ENCODE measurements at places on chromosomes 5 and 9. TPM values are rescaled to one million over a fixed set of nuclear protein-coding genes. Genes with fewer than 3 reads are reported as not detected.

LRRC70 gene
- 0.23 TPM for total RNA-seq

KYAT1 gene
- 10.1 TPM for total RNA-seq

RNF180 gene
- total RNA-seq, result not detected

SOX30 gene
- 0.15 TPM for total RNA-seq

GMCL2 gene
- total RNA-seq, result not detected

NIPAL4 gene
- 1.5 TPM for total RNA-seq

MED10 gene
- 48.7 TPM for total RNA-seq

PIP5K1B gene
- 3.1 TPM for total RNA-seq

SLC25A48 gene
- total RNA-seq, result not detected

PLAC8L1 gene
- total RNA-seq, result 0.71 TPM

TRIM52 gene
- 10.4 TPM for total RNA-seq

SLC6A19 gene
- total RNA-seq, result not detected

SPEF2 gene
- 6.7 TPM for total RNA-seq

STK10 gene
- 91.2 TPM for total RNA-seq

SHOC1 gene
- not detected for total RNA-seq

PDE6A gene
- total RNA-seq, result not detected

ENHO gene
- total RNA-seq, result 0.61 TPM

CCNO gene
- 0.19 TPM for total RNA-seq

PCDHA9 gene
- not detected for total RNA-seq

C5orf58 gene
- total RNA-seq, result not detected

NMUR2 gene
- total RNA-seq, result not detected

ESM1 gene
- total RNA-seq, result not detected

WDR38 gene
- total RNA-seq, result not detected

FUBP3 gene
- 52.8 TPM for total RNA-seq

LRRC19 gene
- total RNA-seq, result not detected

PCAT7 gene
- total RNA-seq, result not detected

BAAT gene
- not detected for total RNA-seq

SOHLH1 gene
- total RNA-seq, result not detected

AFAP1L1 gene
- 0.08 TPM for total RNA-seq

BTNL9 gene
- total RNA-seq, result not detected

SNAPC3 gene
- 23.1 TPM for total RNA-seq

OGN gene
- not detected for total RNA-seq

RANBP17 gene
- total RNA-seq, result not detected

APBA1 gene
- 0.08 TPM for total RNA-seq

BSPRY gene
- 6.1 TPM for total RNA-seq

MYO10 gene
- total RNA-seq, result not detected

IFNA7 gene
- not detected for total RNA-seq

ARPC5L gene
- 121 TPM for total RNA-seq

WHRN gene
- 9.9 TPM for total RNA-seq

GZMA gene
- 18.3 TPM for total RNA-seq

PCDHA4 gene
- not detected for total RNA-seq

HSD17B3 gene
- not detected for total RNA-seq

NTNG2 gene
- 1.2 TPM for total RNA-seq

IL5 gene
- 18.7 TPM for total RNA-seq

CATSPER3 gene
- total RNA-seq, result 0.17 TPM

PCDHB12 gene
- not detected for total RNA-seq

GRXCR2 gene
- total RNA-seq, result not detected

FCN1 gene
- not detected for total RNA-seq

FOXD1 gene
- total RNA-seq, result 0.46 TPM

HMMR gene
- 55.4 TPM for total RNA-seq

TMCO6 gene
- total RNA-seq, result 35.3 TPM

CLTA gene
- total RNA-seq, result 181 TPM

ADAMTS16 gene
- total RNA-seq, result not detected

CDH18 gene
- not detected for total RNA-seq

KIF4B gene
- 0.04 TPM for total RNA-seq

PCDHA3 gene
- not detected for total RNA-seq

OBP2B gene
- not detected for total RNA-seq

GM2A gene
- 12.8 TPM for total RNA-seq

TMEM215 gene
- not detected for total RNA-seq

Data from activated CD8-positive, alpha-beta memory T cell treated with anti-CD3 and anti-CD28 coated beads for 36 hours (primary cell).